Cerebellar nuclear complex (tissue), 1 donor: ENCODE measurements at places on chromosomes 2 and 18.

GRCh38 chr2:178279142-178279541 is 84.8 kb downstream of the OSBPL6 start:
- DNase-seq = no peak

- no peak for DNase-seq
Measured at GRCh38 chr18:26074246-26074645, 16.2 kb downstream of the SS18 start.

DNA sequence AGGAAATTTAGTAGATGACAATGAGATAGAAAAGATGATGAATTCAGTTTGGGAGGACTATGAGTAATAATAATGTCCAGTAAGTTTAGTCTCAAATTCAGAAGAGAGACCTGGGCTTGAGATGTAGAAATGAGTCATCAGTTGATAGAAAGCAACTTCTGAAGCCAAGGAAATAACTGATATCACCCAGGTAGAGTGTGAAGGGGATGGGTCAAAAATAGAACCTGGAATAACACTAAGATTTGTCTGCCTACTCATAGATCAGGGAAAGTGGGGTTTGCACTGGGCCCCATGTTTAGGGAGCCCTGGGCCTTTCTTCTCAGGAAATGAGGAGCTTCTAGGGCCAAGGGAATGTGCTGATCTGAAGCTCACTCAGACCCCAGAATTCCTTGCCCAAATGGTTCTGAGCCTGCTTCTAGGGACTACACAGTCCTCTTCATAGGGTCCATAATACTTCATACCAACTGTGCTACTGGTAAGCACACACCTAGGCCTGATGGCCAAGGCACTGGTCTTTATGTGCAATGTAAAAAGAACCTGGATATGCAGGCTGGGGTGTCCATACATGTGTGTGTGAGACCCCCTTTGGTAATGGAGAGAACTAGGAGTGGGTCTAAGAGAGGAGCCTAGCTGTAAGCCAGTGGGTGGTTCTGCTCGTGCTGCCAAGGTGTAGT is 141.2 kb downstream of the IKZF2 start:
- DNase-seq = no peak

DNA sequence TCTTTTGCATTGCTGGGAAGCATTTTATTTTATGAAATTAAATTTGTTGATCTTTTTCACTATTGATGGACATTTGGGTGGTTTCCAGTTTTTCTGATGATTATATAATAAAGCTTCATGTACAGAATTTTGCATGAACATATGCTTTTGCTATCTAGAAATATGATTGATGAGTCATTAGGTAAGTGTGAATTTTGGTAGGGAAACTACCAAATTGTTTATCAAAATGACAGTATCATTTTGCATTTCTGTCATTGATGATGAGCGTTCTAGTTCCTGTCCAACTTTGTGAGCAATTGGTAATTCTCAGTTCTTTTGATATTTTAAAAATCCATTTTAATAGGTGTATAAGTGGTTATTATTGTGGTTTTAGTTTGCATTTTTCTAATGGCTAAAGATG is 67.7 kb downstream of the TAF4B start:
- DNase-seq = no peak

- DNase-seq = no peak
Measured at GRCh38 chr2:37414470-37414949, 70.1 kb downstream of the QPCT start.

DNA sequence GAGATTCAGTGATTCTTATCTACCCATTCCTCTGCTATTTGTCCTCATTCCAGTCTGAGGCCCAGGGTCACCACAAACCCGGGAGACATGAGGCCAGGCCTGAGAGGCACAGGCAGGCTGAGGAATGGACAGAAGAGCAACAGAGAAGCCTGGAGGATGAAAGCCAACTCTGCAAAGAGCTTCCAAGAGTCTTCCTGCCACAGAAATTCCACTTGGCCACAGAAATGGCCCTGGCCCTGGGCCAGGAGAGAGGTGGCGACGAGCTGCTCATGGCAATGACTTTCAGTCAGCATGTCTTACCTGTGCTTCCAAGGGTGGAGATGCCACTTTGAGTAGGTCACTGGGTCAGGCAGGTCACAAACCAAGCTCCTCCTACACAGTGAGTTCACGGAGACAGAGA is 155.3 kb upstream of the PKDCC start:
- DNase-seq = no peak

GRCh38 chr18:35049111-35050027 is 8.2 kb downstream of the MAPRE2 start:
- no peak for DNase-seq

- no peak for DNase-seq
Measured at GRCh38 chr2:234981197-234982095, 29.6 kb downstream of the SH3BP4 start.

- DNase-seq = no peak
Measured at GRCh38 chr2:206443735-206444527, 599 bp downstream of the ADAM23 start.

DNA sequence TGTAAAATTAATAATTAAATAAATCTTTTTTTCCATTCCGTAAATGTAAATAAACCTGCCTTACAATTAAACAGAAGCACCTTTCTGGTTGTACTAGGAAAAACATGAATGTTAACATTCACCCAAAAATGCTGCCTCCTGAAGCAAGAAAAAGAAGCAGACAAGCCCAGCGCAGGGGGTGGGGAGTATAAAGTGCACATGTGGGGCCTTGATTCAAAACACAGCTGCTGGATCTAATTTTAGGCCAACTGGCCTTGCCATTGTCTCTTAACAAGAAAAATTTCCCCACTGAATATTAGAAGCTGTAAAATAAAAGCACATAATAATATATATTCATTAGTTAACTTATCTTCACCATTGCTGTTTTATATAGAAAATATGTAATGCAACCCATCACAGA is 28.3 kb downstream of the TCF4 start:
- DNase-seq = no peak

- no peak for DNase-seq
Measured at GRCh38 chr2:240595381-240596079, 9.0 kb downstream of the CAPN10 start.

GRCh38 chr2:70888366-70888922 is 47.3 kb upstream of the ATP6V1B1 start:
- DNase-seq = no peak

DNA sequence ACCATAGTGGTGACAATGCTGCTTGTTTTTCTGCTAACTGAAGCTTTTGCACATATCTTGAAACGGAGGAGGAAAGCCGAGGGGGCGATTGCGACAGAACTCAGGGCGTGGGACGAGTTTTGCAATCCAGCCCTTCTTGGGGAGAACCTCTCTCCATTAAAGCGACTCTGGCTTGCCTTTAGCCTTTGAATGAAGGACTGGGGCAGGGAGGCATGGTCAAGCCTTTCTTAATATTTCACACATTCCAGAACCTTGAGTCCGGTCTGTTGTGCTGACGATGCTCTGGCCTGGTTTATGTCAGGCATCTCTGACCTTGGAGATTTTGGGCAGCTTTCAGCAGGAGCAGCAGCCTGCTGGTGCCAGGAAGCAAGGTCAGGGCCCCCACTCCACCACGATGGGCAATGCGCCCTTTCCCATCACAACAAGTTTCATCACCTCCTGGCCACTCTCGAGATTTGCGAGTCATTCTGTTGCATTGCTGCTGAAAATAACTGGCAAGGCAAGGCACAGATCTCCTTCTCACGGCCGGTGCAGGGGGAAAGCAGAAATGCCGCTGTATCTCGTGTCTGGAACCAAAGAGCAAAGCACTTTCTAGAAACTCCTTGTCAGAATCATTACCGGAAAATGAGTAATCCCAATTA is 10.8 kb downstream of the EMILIN2 start:
- no peak for DNase-seq

- DNase-seq = no peak
Measured at GRCh38 chr2:200007306-200007705, 51.9 kb downstream of the MAIP1 start.

DNA sequence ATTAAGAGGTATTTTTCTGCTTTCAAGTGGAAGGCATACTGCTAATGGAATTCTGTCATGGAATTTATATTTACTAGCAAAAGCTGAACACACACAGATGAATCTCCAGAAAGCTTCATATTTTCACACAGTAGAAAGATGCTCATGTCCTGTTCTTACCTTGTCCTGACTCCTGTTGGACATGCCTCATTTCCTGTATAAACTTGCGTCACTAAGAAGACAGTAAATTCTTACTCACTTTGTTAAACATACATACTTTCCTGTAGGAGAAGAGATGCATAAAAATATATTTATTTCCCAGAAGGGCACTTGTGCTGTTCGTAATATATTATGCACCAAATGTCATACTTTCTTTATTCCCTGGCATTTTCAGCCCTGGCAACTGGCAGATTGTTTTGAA is 238.3 kb upstream of the RASGRP3 start:
- DNase-seq = no peak

DNA sequence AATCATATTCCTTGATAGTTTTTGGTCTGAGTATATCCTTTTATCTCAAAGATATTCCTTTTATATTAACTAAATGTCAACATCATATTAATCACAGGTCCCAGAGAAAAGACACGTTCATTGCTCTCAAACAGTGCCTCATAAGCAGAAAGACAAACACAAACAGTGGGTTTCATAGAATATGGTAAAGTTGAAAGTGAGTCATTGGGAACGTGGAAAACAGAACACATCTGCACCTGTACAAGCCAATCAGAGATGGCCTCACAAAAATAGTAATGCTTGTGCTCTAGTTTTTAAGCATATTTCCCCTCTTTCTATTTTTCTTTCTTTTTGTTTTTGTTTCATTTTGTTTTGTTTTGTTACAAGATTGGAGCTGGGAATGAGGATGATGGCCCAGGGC is 328.4 kb upstream of the MAP2 start:
- no peak for DNase-seq
